Kasumi-1 (cell line): ENCODE measurements at places on chromosomes 1 and 21.

DNA sequence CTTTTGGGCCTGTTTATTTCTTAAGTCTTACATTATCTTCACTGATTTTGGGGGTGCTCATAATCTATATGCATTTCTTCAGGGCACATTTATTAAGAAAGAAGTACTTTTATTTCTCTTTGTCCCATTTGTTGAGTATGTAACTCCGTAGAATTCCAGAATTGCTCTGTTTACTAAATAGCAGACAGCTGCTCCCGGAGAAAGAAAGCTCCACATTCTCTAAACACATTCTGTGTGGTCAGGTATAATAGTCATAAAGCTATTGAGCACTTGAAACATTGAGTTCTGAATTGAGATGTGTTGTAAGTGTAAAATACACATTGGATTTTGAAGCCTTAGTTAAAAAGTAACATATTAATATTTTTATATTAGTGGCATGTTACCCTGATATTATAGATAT is 206.5 kb downstream of the SPATA17 start:
- DNase-seq = no peak

DNA sequence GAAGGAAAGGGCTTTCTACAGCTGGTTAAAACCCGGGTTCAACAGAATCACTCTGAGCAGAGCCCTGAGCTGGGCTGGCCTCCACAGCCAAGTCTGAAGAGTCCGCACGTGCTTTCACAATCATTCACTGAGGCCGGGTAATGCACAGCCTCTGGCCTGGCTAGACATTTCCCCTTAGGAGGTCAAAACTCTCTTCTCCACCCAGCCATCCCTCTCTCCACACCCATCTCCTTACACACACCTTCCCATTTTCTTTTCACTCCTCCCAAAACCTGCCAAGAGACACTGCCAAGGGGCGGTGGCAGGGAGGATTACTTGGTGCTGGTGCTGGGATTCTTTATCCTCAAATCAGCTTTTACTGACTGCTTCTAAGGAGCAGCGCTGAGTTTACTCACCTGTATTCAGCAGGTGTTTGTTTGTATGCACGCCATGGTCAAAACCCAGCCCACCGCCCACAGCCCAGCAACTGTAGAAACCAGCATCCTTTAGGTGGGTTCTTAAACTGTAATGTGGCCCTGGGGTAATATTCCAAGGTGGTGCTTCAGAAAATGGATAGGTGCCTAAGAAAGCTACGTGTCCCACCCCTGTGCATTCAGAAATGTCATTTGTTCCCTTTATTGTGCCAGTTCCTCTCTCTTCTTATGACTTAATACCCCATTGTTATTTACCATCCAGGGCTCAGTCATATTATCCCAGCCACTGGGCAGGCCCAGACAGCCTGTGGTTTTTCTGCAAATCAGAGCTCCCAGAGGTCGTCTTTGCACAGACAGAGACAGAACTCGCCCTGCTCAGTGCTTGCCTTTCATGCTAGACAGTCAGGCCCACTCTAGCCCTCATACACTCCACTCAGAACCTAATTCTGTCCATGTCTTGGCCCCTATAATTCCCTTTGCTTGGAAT is 80.2 kb downstream of the ADSS2 start:
- DNase-seq = no peak

DNA sequence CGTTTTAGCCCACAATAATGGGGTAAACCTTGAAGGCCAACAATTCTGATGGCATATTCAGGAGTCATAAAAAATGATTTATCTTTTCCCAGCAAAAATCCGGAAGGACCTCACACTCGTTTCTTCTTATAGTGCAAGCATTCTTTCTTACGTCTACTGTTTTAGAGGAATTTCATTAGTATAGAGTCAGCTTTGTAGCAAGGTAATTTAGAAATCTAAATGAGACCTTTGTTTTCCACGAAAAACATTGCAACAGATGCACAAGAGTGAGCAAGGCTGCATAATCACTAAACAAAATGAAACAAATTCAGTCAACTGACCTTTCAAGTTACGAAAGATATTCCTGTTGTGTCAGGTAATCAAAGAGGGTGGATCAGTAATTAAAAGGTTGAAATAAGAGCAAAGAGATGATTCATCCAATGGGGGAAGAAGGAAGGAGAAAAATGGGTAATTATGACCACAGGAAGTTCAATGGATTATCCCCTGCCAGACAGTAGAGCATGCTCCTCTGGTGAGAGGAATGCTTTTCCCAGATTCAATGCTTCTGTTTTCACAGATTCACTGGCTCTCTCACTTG is 560 bp upstream of the CSDE1 start:
- DNase-seq = no peak

DNA sequence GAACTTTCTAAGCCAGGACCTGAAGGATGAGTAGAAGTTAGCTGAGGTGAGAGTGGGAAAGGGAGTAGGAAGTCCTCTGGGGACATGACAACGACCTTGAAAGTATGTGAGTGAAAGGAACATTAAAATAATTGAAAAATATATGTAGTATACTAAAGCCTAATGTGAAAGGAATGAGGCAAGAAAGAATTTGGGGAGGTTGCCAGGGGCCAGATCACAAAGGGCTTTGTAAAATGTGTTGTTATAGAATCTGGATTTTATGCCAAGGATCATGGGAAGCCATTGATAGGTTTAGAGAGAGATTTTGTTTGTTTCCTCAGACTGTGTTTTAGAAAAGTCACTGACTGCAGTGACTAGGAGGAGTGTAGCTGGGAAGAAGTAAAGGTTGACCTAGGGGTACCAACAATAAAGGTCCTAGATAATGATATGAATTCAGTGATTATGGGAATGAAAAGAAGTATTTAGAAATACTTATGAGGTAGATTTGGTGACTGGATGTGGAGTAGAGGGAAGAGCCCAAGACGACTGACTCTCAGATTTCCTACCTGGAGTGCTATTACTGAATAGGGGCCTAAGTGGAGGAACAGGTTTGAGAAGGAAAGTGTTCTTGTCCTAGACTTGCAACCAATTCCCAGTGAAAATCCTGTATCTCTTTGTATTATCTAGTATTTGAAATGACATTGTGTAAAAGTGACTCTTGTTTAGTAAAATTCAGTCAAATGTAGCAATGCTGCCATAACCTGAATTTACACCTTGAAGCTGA is 179.8 kb downstream of the PHTF1 start:
- no peak for DNase-seq

DNA sequence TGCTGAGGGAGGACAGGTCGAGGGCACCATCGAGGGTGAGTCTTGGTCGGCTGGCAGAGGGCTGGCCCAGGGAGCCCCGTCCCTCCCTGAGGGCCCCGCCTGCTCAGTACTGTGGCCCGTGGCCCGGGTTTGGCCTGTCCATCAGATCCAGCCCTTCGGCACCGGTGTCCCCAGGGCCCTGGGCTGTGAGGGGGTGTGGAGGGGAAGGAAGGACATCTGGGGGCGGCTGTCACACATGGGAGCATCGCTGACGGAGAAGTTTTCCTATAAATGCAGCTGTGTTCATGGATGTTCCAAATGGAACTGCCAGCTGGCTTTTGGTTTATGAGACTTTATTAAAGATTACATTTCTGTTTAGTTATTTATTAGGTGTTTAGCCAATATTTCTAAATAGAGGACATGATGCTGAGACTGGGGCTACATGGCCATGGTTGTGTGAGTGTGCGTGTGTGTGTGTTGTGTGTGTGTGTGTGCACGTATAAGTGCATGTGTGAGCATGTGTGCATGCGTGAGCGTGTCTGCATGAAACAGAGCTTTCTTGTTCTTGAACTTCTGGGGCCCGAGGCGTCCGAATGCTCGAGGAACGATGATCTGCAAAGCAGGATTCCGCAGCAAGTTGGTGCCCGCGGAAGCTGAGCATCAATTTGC is 54.3 kb downstream of the SLX9 start:
- DNase-seq = no peak

- no peak for DNase-seq
These were observed 29.7 kb upstream of the FMOD start for GRCh38 chr1:203380420-203381150.

GRCh38 chr21:46153247-46154154 is 1.9 kb downstream of the FTCD start:
- peak; percentile 23 for DNase-seq

DNA sequence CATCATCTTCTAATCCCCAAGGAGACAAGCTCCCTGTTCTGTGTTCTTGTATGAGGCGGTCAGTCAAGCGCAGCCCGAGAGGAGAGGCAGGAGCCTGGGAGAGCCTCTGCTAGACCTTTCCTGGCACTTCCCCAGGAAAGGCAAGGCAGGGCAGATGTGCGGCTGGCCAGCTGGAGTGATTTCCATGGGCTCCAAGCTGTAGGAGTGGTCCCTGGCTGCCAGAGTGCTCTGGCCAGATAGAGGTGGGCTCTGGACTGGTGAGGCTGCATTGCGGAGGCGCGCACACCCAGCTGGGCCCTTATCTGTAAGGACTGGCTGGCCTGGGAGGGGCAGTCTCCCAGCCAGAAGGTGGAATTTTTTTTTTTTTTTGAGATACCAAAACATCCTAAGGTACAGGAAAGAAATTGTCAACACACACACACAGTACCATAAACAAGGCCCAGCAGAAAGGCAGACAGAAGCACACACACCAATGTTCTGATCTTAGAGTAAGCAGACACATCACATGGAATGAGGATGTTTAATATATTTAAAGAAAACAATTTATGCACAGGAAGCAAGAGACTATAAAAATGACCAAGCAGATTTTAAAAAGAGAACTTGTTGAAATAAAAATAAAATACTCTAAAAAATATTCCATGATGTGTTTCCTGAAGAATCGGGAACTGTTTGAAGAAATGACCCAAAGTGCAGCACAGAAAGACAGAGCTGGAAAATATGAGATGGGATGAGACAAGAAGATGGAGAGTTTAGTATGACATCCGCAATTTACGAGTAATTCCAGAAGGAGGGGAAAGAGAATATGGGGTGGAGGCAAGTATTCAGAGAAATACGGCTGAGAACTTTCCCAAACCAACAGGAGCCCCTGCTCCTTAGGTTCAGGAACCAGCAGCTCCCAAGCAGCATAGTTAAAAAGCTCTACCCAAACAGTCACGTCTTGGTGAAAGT is 13.4 kb downstream of the IBA57 start:
- DNase-seq = no peak

DNA sequence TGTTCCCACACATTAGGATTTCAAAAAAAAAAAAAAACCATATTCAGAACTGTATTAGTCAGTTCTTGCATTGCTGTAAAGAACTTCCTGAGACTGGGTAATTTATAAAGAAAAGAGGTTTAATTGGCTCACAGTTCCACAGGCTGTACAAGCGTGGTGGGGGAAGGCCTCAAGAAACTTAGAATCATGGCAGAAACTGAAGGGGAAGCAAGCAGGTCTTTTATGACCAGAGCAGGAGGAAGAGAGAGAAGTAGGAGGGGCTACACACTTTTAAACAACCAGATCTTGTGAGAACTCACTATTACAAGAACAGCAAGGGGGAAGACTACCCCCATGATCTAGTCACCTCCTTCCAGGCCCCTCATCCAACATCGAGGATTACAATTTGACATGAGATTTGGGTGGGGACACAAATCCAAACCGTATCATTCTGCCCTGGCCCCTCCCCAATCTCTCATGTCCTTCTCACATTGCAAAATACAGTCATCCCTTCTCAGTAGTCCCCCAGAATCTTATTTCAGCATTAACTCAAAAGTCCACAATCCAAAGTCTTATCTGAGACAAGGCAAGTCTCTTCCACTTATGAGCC is 51.8 kb downstream of the POU2F1 start:
- peak; percentile 47 for DNase-seq

DNA sequence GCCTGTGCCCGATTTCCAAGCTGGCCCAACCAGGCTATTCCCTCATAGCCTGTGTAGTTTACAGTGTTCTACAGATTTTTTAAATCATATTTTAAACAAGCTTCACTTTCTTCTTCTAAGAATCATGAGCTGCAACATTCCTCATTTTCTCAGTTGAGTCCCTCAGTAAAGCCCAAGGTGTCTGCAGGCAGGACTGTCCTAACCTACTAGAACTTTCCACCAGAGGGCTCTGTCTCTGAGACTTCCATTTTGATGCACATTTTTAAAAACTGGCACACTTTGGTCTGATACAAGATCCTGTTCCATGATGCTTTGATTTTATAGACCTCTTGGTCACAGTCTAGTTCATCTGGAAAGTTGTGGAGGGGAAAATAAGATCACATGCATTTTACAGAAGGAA is 21.6 kb upstream of the SLAMF6 start:
- peak; percentile 53 for DNase-seq

DNA sequence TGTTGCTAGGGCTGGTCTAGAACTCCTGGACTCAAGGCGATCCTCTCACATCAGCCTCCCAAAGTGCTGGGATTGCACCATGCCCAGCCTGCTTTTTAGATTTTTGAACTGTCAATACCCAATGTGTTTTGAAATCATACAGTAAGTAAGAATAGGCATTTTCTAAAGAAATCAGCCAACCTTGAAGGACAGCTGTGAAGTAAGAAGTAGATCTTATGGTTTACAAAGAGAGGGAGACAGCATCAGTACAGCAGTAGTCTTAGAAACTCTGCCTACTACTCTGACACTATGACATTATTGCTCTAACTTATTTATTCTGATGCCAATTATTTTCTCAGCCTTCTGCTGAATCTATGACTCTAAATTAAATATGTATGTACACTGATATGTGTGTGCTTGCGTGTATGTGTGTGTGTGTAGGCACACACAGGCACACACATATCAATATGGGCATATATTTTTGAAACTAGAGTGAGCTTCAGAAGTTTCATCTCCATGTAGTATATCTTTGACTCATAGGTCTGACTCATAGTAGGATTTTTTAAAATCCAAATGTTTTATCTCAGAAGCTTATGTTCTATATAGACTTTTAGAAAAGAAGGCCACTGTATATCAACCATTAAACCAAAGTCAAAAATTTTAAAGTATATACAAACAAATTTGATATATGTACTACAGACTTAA is 140.4 kb downstream of the COL24A1 start:
- DNase-seq = no peak
